ENCODE measurements at places on chromosomes 1 and 21. TPM values are rescaled to one million over a fixed set of nuclear protein-coding genes. Genes with fewer than 3 reads are reported as not detected.

GRCh38 chr21:39014747-39015146 is 168.5 kb downstream of the PSMG1 start:
- no peak for DNase-seq

DNA sequence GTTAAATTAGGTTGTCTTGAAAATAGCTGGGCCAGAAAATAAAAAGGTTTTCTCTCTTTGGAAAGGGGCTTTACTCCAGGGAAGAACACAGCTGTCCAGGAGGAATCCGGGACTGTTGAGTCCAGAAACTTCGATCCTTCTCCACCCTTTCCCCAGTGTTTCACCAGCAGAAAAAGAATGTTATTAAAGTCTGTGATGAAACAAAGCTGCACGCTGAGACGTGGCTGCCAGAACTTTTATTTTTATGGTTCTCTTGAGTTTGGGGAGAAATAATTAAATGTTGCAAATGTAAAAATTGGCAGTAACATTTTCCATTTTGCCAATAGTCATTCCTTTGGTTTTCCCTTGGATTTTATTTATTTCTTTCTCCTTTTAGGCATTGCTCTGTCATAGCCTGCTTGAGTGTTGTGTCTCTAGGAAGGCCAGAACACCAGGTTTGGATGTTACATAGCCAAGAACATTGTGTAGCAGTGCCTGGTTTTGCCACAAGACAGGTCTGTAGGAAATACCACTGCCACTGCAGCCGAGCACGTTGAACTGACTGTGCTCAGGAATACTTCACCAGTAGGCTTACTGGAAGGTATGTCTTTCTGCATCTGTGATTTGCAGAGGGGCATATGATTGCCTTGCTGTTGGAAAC is 87.4 kb downstream of the ROR1 start:
- no peak for DNase-seq

DNA sequence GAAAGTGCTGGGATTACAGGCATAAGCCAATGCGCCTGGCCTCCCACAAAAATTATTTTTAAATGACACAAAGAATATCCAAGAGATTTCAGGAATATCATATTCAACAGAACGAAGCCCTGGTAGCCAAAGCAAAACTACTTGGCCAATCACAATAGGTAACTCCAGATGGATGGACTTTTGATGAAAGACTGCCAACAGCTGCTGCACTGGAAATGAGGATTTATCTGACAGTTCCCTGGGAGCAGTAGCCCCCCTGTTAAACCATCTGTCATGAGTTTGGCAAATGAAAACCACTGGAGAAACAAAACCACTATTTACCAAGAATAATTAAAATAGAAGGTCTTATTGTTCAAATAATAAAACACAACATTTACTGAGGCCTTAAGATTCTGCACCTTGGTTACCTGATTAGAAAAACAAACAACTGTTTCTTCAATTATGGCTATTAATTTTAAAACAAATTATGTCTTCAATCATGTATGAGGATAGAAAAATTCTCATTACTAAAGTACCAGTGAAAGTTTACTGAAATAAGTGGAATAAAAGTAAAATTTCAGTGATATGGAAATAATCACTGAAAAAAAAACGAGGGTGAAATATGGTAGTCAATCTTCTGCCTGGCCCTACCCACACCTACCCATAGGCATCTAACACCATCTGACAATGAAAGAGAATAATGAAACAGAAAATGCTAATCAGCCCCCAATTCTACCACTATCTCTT is 34.3 kb upstream of the PSMG1 start:
- DNase-seq = no peak

Gene KAZN
- 13.5 TPM for total RNA-seq

Gene CD5L
- total RNA-seq = not detected

GRCh38 chr1:226576601-226577000 is 28.0 kb downstream of the STUM start:
- no peak for DNase-seq

- no peak for DNase-seq
Observed at GRCh38 chr21:36813052-36813451, 114.1 kb downstream of the SIM2 start.

DNA sequence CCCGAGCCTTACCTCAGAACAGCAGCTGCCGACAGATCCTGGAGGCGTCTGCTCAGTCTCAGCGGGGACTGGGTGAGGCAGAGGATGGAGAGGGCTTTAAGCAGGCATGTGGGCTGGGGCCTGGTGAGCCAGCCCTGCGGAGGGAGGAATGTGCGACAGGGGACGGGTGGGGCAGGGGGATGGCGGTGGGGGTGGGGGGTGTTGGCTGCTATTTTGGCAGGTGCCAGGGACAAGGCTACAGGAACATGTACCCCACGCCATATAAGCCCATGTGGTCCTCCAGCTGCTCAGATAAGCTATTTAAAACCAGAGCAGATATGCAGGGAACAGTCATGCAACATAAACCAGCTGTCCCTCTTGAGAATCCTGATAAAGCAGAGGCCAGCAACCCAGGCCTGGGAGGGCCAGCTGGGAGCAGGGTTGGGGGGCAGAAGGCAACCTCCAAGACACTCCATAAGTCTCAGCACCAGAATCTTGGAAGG is at the start of gene TNNT2:
Gene TNNT2 (minus strand): TSS at position 70 of the 482 bp plus-strand sequence. CDS start 4,426 bp downstream, outside the sequence.
- DNase-seq = no peak

Gene PPFIA4
- total RNA-seq = 4.3 TPM

DNA sequence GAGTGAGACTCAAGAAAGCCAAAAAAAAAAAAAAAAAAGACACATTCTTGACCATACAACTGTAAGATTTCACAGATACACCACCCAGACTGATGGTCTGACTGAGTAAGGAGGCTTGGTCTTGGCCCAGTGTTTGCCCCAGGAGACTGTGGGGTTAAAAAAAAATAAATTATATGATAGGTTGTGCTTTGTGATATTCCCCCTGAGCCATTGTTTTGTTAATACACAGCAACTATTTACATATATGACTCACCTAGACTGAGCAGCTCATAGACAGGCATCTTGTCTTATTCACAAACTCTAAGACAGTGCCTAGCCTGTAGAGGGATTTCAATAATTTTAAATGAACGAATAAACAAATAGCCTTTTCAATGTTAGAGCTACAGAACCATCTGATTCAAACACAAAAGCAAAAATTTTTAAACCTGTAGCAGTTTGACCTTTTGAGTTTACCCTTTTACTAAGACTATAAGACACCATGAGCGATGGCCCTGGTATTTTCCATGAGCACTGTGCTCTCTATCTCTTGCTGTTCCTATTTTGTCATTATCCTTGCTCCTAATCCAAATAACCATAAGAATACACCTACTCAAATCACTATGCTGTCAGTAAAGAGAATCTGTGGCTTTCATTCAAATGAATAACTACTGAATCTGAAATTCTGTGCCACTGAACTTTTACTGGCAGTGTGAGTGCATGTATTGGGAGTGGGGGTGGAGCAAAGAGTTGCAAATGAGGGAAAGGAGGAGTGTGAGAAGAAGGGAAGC is 199.4 kb upstream of the PTBP2 start:
- no peak for DNase-seq

GRCh38 chr1:87346130-87346814 is 17.6 kb downstream of the LMO4 start:
- no peak for DNase-seq

DNA sequence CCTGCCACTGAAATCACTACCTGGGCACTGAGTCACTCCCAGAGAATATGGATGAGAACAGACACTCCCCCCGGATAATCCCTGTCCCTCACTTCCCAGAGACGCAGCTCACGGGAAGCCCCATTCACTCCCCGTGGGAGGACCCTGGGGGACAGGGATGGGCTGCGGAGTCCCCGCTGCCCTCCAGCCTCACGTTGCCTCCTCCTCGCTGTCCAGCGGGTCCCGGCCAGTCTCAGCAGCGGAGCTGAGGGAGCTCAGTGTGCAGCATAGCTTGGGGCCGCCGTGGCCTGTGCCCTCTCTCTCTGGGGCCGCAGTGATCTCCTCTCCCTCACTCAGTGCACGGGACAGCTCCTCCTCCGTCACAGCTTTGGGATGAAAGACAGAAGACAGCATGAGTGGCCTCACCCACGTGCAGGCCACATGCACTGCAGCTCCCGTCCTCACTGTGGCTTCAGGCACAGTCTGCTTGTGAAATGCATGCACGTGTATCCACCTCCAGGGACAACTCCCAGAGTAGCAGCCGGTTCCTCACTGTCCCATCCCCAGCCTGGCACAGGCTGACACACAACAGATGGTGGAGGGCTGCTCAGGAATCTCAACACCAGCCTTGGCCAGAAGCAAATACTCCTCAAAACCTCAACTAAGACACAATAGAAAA is 7.4 kb downstream of the CFAP410 start:
- no peak for DNase-seq

- DNase-seq = no peak
Observed at GRCh38 chr1:180185281-180185680, 30.6 kb downstream of the QSOX1 start.

DNA sequence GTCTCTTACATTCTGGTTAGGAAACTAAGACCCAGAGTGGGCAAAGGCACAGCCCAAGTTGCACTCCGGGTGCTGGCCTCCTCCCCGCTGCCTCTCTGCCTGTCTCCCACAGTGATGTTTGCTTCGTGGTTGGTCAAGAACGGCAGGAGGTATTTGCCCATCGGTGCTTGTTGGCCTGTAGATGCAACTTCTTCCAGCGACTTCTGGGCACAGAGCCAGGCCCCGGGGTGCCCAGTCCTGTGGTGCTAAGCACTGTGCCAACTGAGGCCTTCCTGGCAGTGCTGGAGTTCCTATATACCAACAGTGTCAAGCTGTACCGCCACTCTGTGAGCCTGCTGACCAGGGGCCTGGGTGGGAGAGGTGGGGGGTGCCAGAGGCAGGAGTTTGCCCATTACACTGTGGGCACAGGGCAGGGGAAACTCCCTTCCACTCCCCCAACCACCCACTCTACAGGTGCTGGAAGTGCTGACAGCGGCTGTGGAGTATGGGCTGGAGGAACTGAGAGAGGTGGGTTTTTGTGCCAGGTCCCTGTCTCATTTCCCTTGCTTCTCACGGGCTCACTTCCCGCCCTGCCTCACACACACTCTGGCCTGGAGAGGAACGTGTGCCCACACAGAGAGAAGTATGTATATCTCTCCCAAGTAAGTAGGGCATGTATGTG is 1.9 kb downstream of the BTBD19 start:
- DNase-seq = peak; percentile 41

DNA sequence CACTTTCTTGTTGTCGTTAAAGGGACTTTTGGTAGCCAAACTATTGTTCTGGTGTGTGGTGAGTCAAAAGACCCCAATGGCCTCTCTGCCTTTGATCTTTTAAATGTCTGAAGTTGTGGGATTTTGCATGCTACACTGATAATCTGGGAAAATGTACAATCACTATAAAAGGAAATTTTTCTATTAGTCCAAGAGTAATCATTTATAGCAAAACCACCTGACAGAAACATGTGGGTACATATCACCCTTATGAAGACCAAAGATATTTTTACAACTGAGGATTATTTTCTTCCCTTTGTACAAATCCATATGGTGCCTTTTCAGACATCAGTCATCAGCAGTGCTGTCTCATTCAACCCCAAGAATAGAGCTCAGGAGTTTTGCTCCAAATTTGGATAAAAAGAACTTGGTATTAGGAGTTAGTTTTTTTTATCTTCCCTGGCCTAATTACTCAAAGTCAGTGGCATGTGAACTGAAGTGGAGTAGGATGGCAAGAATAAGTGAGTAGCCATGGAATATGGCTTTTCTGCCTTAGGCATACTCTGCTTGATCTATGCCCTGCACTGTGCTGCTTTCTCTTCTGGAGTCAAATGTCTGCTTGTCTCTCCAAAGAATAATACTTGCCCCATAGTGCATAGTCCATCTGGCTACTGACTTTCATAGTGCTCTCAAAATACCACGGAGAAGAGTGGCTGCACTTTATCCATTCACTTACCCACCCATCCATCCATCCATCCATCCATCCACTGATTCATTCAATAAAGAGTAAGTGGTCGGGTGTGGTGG is 13.5 kb downstream of the GREM2 start:
- DNase-seq = no peak

Gene TRIM46
- 4.2 TPM for total RNA-seq

DNA sequence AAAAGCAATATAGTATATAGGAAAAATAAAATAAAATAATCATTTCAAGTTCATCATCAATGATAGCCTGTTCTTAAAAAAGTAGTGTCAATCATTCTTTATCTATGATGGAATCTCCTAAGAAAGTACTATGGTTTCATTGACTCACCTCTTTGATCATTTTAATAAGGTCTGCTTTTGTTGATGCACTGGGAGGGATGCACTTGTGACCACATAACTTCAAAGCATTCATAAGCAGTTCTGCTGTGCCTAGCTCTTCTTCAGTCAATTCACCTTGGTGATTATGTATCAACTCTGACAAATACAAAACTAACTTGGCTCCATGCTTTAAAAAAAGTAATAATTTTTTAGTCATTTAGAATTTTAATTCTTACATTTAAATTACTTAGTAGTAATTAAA is 84.8 kb upstream of the GNG4 start:
- no peak for DNase-seq

DNA sequence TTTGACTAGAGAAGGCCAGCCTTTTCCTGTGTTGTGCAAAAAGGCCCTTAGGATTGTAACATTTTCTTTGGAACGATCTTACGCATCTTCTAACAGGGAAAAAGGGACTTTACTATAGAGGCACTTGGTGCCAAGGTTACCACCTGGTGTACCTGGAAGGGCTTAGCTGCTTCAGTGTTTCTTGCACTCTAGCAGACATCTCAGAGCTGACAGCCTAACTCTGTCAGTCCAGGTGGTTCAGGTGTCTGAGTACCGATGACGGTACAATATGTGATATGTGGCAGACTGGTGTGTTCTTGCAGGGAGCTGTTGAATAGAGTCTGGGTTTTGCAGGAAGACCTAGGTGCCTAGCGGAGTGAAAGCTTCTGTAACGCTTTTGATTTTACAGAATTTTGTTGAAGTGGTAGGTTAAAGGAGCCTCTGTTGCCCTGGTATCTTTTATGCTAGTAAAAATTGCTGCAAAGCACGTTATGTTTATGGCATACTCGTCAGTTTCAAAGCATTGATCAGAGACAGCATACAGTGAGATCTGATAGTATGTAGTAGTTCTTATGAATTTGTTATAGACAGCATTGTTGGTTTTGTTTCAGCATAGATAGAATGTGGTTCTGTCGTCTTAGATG is 1.4 kb downstream of the MAGI3 start:
- peak; percentile 49 for DNase-seq

Gene CELSR2
- total RNA-seq = 16.9 TPM

DNA sequence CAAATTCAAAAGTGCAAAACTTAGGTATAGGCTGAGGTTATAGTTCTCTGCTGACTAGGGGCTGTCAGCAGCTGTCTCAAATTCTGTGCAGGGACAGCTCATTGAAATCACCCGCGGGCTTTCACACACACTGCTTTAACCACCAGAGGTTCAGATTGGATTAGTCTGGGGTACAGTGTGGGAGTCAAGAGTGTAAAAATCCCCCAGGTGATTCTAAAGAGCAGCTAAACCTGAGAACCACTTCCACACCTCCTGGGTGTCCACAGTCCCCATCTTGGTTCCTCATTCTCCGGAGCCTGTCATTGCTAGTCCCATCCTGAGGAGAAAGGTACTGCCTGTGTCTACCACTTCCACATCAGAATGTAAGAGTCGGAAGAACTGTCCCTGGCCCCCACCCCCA is 9.9 kb upstream of the TDRD10 start:
- DNase-seq = no peak

Gene PROK1
- total RNA-seq = not detected

DNA sequence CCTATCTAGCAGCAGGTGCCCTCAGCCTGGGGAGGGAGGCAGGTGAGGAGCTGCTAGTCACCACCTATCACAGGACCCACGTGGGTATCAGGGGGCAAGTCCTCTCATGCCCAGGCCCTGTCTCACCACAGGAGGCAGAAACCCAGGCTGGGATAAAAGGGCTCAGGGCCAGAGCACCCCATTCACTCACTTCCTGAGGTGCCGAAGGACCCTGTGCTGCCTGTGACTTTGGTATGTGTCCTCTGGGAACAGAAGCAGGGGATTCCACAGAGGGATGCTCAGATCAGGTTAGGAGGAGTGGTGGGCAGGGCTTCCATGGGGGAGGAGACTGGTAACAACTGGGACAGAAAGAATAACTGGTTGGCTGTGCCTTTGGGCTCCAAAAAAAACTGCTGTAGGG is at the start of gene LCE1E:
Gene LCE1E (plus strand): TSS at position 181 of the 400 bp plus-strand sequence. CDS start 1,043 bp downstream, outside the sequence.
- DNase-seq = no peak

Data from endodermal cell (in vitro differentiated cells).